H9 (cell line): ENCODE measurements at places on chromosomes 2 and 18. TPM values are rescaled to one million over a fixed set of nuclear protein-coding genes. Genes with fewer than 3 reads are reported as not detected.

DSG1 gene
- not detected in 2 replicates for total RNA-seq

NEURL3 gene
- not detected in 2 replicates for total RNA-seq

MPP4 gene
- not detected in 2 replicates for total RNA-seq

ATF2 gene
- total RNA-seq: 34.9 and 40.9 TPM in 2 replicates

SKA1 gene
- 20.2 and 20.6 TPM in 2 replicates for total RNA-seq

TMEM200C gene
- 5.6 and 6.3 TPM in 2 replicates for total RNA-seq

SLC4A3 gene
- 10.7 and 11.1 TPM in 2 replicates for total RNA-seq

RGPD3 gene
- total RNA-seq: 0.15 and 0.22 TPM in 2 replicates

LCT gene
- total RNA-seq: 0.04 TPM in 2 replicates

HAAO gene
- total RNA-seq: 5.3 and 6.6 TPM in 2 replicates

SIX3 gene
- total RNA-seq: 0.35 and 0.55 TPM in 2 replicates

ST8SIA5 gene
- total RNA-seq: 0.63 and 0.75 TPM in 2 replicates

MROH2A gene
- total RNA-seq: not detected in 2 replicates

CYP26B1 gene
- 0.20 and 0.22 TPM in 2 replicates for total RNA-seq

POTEC gene
- total RNA-seq: not detected in 2 replicates

PRKAG3 gene
- not detected in 2 replicates for total RNA-seq

TRIM54 gene
- 4.6 and 5.0 TPM in 2 replicates for total RNA-seq

ANKRD12 gene
- 36.0 and 38.9 TPM in 2 replicates for total RNA-seq

TBC1D8 gene
- 16.6 and 17.6 TPM in 2 replicates for total RNA-seq

KCTD1 gene
- total RNA-seq: 10.4 and 10.8 TPM in 2 replicates

DCDC2C gene
- total RNA-seq: not detected in 2 replicates

LONRF2 gene
- 2.4 and 2.7 TPM in 2 replicates for total RNA-seq

CRACDL gene
- total RNA-seq: 0.29 and 0.48 TPM in 2 replicates

STK39 gene
- total RNA-seq: 22.1 and 22.7 TPM in 2 replicates

REEP1 gene
- total RNA-seq: 0.66 and 1.3 TPM in 2 replicates

TRABD2A gene
- 1.4 and 1.7 TPM in 2 replicates for total RNA-seq

PFN4 gene
- not detected in 2 replicates for total RNA-seq

FAM161A gene
- 13.3 and 15.8 TPM in 2 replicates for total RNA-seq

PPP1R1C gene
- total RNA-seq: 4.0 and 5.4 TPM in 2 replicates

RTP5 gene
- not detected in 2 replicates for total RNA-seq

GCA gene
- total RNA-seq: 31.0 and 32.9 TPM in 2 replicates

XIRP2 gene
- 0.07 TPM in 1 of 2 replicates, not detected in the other for total RNA-seq

AGAP1 gene
- 24.8 and 25.8 TPM in 2 replicates for total RNA-seq

PAX8 gene
- not detected in 2 replicates for total RNA-seq

FLACC1 gene
- total RNA-seq: 0.42 TPM in 1 of 2 replicates, not detected in the other

GPR75 gene
- total RNA-seq: 4.4 and 5.3 TPM in 2 replicates

ZBTB7C gene
- total RNA-seq: 0.33 and 0.39 TPM in 2 replicates

IL1B gene
- not detected in 2 replicates for total RNA-seq

CHRNA1 gene
- total RNA-seq: not detected in 2 replicates

CDK15 gene
- not detected in 2 replicates for total RNA-seq

CDH2 gene
- total RNA-seq: 35.4 and 36.2 TPM in 2 replicates

RNF103 gene
- total RNA-seq: 6.8 and 7.1 TPM in 2 replicates

STK25 gene
- 189 TPM in 2 replicates for total RNA-seq

CCDC102B gene
- total RNA-seq: 1.2 and 1.6 TPM in 2 replicates

CPS1 gene
- total RNA-seq: 12.4 and 14.2 TPM in 2 replicates

KCNG2 gene
- total RNA-seq: 0.15 TPM in 1 of 2 replicates, not detected in the other

RAX gene
- 0.37 TPM in 1 of 2 replicates, not detected in the other for total RNA-seq

TET3 gene
- 21.8 and 24.7 TPM in 2 replicates for total RNA-seq

TGFA gene
- 2.5 and 3.3 TPM in 2 replicates for total RNA-seq

EIF2B4 gene
- 62.1 and 67.2 TPM in 2 replicates for total RNA-seq

COLEC12 gene
- total RNA-seq: 0.59 and 0.70 TPM in 2 replicates

TCF7L1 gene
- 112 and 117 TPM in 2 replicates for total RNA-seq

CHRND gene
- total RNA-seq: not detected in 2 replicates
